ENCODE measurements at places on chromosomes 2 and 18. TPM values are rescaled to one million over a fixed set of nuclear protein-coding genes. Genes with fewer than 3 reads are reported as not detected.
A peak's percentile ranks its signal among the peaks of the same experiment; 100 is the strongest.

DNA sequence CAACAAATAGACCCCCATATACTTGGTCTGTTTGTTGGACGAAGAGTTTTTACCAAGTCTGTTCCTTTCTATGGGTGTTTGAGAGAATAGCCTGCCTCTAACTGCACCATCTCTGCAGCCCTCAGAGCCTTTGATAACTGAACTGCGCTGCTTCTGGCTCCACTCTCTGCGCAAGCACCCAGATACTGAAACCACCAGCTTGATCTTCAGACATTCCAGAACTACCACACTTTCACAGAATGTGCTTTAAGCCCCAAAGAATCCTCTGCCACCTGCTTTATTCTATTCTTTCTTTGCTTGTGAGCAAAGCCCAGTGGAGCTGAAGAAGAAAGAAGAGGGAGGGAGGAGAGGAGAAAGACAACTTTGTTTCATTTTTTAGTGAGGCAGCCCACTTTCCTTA lies 380.7 kb downstream of the BCL11A start:
- no peaks in the 10 kb centered on the region for H3K4me1 ChIP-seq
- H3K4me3 ChIP-seq: no peak overlapping the region
- no peak for DNase-seq

GRCh38 chr2:173401716-173402326 lies 47.1 kb downstream of the CDCA7 start:
- peaks cover 17% of the 10 kb centered on the region for H3K4me1 ChIP-seq
- no peak overlapping the region for H3K27ac ChIP-seq
- no peak for DNase-seq
- peaks cover 52% of the 10 kb centered on the region for H3K27me3 ChIP-seq

- no peak overlapping the region for H3K27ac ChIP-seq
- H3K36me3 ChIP-seq: peaks cover 4% of the 10 kb centered on the region
- H3K27me3 ChIP-seq: peaks cover 26% of the 10 kb centered on the region
- no peak overlapping the region for H3K4me3 ChIP-seq
- no peaks in the 10 kb centered on the region for H3K4me1 ChIP-seq
- no peak for DNase-seq
Measured at GRCh38 chr2:31033032-31033431, 105.2 kb downstream of the GALNT14 start.

GRCh38 chr2:212929116-212929515 lies 222.3 kb downstream of the IKZF2 start:
- H3K4me3 ChIP-seq: no peak overlapping the region
- no peak for DNase-seq
- no peak overlapping the region for H3K27ac ChIP-seq
- H3K36me3 ChIP-seq: no peaks in the 10 kb centered on the region
- H3K4me1 ChIP-seq: no peaks in the 10 kb centered on the region
- no peaks in the 10 kb centered on the region for H3K27me3 ChIP-seq

DNA sequence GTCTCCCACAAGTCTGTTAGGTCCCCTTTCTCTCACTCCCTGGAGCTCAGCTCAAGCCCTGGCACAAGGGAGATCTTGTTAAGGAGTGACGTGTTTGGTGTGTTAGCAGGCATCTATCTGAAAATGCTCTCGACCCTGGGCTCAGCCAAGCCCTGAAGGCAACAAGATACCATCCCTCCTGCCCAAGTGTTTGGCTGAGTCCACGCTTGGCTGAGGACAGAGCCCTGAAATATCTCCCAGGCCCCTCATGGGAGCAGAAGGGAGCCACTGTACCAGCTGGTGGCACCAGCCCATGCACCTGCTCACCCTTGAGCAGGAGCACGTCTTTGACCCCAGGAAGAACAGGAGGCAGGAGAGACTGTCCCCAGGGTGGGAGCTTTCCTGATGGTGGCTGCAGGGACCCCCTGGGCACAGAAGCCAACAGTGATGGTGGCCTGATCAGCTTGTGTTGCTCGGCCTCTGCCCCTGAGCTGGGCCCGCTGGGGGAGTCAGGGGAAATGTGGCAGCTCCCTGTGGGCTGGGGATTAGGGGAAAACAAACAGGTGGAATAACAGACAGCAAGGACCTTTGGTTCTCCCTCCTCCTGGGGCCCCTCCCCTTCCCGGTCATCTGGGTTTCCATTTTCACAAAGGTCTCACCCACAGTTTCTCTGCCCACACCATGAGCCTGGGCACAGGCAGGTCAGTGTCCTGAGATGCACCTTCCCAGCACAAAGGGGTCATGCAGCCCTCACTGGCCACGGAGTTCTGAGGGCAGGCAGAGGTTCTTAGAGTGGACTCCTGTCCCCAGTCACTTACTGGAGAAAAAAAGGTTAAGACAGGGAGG lies 91.6 kb downstream of the RHOB start:
- peaks cover 47% of the 10 kb centered on the region for H3K4me1 ChIP-seq
- H3K27me3 ChIP-seq: peaks cover 2% of the 10 kb centered on the region
- peak overlapping the region; percentile 7 for H3K27ac ChIP-seq
- H3K4me3 ChIP-seq: no peak overlapping the region
- no peaks in the 10 kb centered on the region for H3K36me3 ChIP-seq

DNA sequence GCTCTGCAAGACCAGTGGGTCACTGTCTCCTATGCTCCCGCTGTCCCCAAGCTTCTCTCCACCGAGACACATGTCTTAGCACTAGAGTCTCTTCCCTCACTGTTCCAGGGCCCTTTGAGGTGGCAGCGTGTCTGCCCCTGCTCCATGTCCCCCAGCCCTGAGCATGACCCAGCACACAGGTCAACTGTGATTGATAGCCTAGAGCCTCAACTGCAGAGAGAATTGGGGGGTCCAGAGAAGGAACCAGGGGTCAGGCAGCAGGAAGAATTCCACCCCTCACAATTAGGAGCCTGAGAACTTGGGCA lies 54.6 kb upstream of the ODC1 start:
- no peak overlapping the region for H3K4me3 ChIP-seq
- peaks cover 5% of the 10 kb centered on the region for H3K27me3 ChIP-seq
- no peaks in the 10 kb centered on the region for H3K36me3 ChIP-seq
- H3K4me1 ChIP-seq: peaks cover 9% of the 10 kb centered on the region

- no peak overlapping the region for H3K4me3 ChIP-seq
- H3K4me1 ChIP-seq: peaks cover 16% of the 10 kb centered on the region
- H3K27me3 ChIP-seq: no peaks in the 10 kb centered on the region
- DNase-seq: no peak
- no peaks in the 10 kb centered on the region for H3K36me3 ChIP-seq
- H3K27ac ChIP-seq: no peak overlapping the region
Measured at GRCh38 chr2:28401948-28402550, 9.4 kb downstream of the FOSL2 start.

DNA sequence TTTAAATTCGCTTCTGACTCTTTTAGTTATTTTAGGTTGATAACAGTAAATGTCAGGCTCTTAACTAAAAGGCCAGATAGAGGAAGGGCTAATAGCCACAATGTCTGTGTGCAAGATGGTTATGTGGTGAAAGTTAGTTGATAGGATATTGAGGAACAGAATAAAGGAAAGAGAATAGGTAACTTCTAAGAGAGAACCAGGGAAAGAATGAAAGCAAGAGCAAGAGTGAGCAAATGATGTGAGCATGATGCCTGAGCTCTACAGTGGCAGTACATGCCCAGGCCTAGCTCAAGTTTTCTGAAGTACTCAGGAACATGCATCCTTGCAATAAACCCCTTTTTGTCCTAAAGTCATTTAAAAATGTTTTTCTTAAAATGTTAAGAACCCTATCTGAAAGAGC lies 12.5 kb upstream of the TFPI start:
- no peaks in the 10 kb centered on the region for H3K4me1 ChIP-seq
- H3K27ac ChIP-seq: no peak overlapping the region

DNA sequence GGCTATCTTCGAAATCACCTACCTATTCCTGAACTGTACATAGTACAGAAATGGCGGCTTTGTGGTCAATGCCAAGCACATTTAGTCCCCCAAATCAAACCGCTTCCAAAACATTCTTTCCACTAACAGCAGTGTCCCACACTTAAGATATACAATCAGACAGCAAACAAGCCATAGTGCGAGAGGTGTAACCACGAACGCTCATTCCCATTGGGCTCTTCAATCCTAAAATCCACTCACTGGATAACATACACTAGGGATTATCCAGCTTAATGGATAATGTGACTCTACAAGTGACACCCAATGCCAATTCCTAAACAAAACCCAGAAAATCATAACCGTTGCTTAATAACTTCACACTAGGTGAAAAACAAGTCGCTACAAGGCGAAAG lies 2.0 kb downstream of the XPO1 start:
- peak overlapping the region; percentile 95 for H3K27ac ChIP-seq
- peaks cover 8% of the 10 kb centered on the region for H3K27me3 ChIP-seq
- H3K36me3 ChIP-seq: peaks cover 13% of the 10 kb centered on the region
- peaks cover 46% of the 10 kb centered on the region for H3K4me1 ChIP-seq
- H3K4me3 ChIP-seq: peak overlapping the region; percentile 95
- no peak for DNase-seq

PLCL1 gene
- total RNA-seq: 0.32 TPM

- H3K27me3 ChIP-seq: no peaks in the 10 kb centered on the region
- no peak for DNase-seq
- H3K36me3 ChIP-seq: no peaks in the 10 kb centered on the region
- H3K4me3 ChIP-seq: no peak overlapping the region
Measured at GRCh38 chr18:4636967-4637366, 181.9 kb upstream of the DLGAP1 start.

DNA sequence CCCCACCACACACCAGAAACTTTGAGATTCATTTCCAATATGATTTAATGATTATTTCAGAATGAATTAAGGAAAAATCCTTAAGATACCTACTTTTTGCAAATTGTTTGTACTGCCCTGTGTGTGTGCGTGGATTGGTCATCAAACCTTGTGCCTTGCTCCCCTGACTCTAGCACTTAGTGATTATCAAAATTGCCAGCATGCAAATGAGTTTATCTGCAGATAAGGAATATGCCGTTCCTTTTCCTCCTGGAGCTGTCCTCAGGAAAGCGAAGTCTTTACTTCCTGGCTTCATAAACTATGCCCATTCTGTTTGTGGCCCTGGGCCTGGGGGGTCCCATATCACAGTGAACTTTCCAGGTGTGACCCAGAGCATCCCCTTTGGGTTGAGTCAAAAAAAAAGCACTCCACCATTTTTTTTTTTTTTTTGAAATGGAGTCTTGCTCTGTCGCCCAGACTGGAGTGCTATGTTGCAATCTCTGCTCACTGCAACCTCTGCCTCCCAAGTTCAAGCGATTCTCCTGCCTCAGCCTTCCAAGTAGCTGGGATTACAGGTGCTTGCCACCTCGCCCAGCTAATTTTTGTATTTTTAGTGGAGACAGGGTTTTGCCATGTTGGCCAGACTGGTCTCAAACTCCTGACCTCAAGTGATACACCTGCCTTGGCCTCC lies 11.4 kb downstream of the CHMP1B start:
- no peak overlapping the region for H3K27ac ChIP-seq
- no peaks in the 10 kb centered on the region for H3K27me3 ChIP-seq
- H3K4me1 ChIP-seq: no peaks in the 10 kb centered on the region
- no peak for DNase-seq
- no peaks in the 10 kb centered on the region for H3K36me3 ChIP-seq

- DNase-seq: no peak
- no peaks in the 10 kb centered on the region for H3K4me1 ChIP-seq
- H3K36me3 ChIP-seq: no peaks in the 10 kb centered on the region
- H3K27ac ChIP-seq: no peak overlapping the region
Measured at GRCh38 chr2:147006736-147007141, 838.1 kb upstream of the ACVR2A start.

All from neural crest cell (in vitro differentiated cells).